Stimulated activated CD4-positive, alpha-beta T cell treated with anti-CD3 and anti-CD28 coated beads, Interleukin-1b, Interleukin-23, amount 100 ng/mL, for 1 hour (primary cell): ENCODE measurements at places on chromosomes 5 and 9.

DNA sequence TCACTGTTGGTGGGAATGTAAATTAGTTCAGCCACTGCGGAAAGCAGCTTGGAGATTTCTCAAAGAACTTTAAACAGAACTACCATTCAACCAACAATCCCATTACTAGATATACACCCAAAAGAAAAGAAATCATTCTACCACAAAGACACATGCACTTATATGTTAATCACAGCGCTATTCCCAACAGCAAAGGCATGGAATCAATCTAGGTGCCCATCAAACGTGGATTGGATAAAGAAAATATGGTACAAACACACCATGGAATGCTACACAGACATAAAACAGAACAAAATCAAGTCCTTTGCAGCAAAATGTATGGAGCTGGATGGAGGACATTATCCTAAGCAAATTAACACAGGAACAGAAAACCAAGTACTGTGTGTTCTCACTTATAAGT is 42.1 kb downstream of the PRUNE2 start:
- DNase-seq = no peak

GRCh38 chr9:22240619-22241018 is 206.0 kb upstream of the DMRTA1 start:
- no peak for DNase-seq

GRCh38 chr9:5425006-5425628 is 12.6 kb downstream of the PLGRKT start:
- DNase-seq = no peak

DNA sequence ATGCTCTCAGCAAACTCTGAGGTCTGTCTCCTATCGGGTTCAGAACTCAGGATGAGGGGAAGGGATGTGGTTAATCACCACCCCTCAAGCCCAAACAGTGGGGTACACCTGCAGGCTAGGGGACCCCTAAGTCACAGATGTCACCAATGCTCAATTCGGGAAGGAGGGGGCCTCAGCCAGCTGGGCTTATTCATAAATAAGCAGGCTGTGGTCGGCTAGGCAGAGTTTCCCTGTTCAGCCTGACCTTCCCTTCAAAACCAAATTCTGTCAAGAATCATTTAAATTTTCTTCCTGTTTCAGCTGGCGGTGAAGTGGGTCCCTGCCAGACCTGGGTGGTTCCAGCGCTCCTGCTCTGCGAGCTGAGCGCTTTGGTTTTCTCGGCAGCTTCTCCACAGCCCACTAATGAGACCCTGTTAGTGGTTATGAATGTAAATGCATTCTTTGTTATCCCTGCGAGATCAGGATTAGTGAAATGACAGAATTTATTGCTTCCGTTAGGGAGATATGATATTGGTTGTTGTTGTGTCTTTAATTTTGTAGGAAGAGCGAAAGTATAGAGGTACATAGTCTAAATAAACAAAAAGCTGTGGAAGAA is 68.3 kb downstream of the AK8 start:
- no peak for DNase-seq

- no peak for DNase-seq
Observed at GRCh38 chr9:87115785-87116184, 168.5 kb upstream of the GAS1 start.
